ENCODE measurements at places on chromosomes 6 and 20.

GRCh38 chr20:44802702-44803101 lies 7.6 kb downstream of the RIMS4 start:
- no peak for DNase-seq

DNA sequence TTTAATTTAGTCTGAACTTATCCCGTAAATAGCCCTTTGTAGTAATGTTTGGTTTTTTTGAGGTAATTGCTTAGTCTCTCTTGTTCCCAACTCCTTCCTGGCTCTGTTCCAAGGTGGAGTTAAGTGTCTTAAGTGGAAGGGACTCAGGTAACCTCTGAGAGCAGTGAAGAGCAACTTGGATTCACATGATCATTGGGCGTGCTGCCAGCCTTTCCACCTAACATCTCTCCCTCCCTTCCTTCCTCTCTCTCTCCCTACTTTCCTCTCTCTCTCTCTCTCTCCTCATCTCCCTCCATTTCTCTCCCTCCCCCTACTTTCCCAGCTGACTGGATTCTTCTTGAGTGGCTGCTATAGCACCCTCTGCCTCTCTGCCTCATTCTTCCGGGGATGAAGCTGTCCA lies 232.9 kb upstream of the SASH1 start:
- no peak for DNase-seq

- DNase-seq: no peak
Measured at GRCh38 chr6:158040804-158041347, 59.2 kb downstream of the SYNJ2 start.

DNA sequence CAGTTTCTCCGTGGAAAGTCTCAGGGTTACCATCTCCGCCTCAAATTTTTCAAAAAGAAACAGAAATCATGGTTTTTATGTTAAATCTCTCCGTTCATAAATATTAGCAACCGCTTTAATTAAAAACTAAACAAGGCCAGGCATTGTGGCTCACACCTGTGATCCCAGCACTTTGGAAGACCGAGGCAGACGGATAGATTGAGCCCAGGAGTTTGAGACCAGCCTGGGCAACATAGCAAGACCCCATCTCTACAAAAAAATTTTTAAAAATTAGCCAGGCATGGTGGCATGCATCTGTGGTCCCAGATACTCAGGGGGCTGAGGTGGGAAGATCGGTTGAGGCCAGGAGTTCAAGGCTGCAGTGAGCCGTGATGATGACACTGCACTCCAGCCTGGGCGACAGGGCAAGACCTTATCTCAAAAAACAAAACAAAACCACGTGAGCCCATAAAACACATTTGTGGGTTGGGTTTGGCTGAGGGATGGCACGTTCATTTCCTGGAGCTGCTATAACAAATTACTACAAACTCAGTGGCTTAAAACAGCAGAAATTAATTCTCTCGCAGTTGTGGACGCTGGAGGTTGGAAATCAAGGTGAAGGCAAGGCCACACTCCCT lies 223.2 kb downstream of the ZNF217 start:
- no peak for DNase-seq

GRCh38 chr20:64077541-64077875 lies 1.8 kb downstream of the RGS19 start:
- DNase-seq: no peak

DNA sequence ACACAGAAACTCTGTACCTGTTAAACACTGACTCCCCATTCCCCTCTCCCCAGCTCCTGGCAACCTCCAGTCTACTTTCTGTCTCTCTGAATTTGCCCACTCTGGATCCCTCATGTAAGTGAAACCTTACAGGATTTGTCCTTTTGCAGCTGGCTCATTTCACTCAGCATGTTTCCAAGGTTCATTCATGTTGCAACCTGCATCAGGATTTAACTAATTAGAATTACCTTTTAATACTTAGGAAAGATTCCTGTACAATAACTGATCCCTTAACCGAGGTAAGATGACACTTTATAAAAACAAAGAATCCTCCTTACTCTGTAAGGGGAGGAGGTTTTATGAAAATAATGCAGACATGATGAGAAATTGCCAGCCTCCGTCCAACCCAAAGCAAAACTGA lies 113.1 kb upstream of the MTHFD1L start:
- DNase-seq: no peak

DNA sequence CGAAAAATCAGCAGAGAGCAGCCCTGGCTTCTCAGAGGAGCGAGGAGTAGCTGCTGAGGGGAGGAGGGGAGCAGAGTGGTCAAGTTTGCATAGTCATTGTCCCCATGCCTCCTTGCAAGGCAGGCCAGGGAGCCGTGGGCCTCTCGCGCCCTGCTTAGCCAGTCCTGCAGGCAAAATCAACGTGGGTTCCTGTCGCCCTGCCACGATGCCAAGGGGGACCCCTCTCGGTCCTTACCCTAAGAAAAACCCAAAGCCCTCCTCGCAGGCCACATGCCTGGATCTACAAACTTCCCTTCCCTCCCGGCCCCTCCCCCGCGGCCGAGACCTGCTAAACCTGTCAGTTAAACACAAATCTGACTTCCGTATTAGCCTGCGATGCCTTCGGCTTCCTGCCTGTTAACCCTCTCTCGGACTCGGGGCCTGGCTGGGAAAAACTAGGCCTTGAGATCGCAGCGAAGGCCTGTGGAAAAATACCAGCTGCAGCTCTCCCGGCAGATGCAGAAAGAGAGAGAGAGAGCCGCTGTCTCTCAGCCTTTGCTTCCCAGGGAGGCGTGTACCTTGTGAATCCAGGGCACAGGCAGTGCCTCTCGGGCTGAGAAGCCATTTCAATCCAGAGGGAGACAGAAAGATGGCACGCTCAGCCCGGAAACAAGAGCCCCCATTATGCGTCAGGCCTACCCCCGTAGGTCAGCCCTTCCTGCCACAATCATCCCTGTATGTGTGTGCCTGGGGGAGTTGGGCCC lies 968 bp upstream of the ZMYND8 start:
- DNase-seq: peak; percentile 90

GRCh38 chr20:58268936-58269619 lies 40.4 kb upstream of the RAB22A start:
- DNase-seq: no peak

- DNase-seq: no peak
Measured at GRCh38 chr6:57222743-57223077, 603 bp upstream of the RAB23 start.

DNA sequence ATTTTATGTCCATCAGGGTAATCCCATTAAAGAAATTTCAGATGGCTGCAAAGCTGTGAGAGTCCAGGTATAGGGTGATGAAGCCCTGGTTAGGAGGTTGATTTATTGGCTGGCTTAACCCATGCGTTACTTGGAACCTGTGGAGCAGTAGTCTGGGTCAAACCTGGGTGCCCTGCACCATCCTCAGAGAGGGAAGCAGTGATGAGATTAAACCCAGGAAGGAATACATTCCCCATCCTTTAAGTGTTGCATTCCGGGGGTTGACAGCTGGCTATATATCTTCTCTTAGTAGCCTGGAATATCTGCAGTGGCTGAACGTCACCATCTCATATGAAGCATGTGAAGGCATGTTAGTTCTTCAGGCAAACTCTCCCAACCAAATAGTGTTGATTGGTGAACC lies 44.9 kb upstream of the JAG1 start:
- no peak for DNase-seq

GRCh38 chr20:62826646-62827310 lies 9.9 kb downstream of the COL9A3 start:
- no peak for DNase-seq

- DNase-seq: no peak
Measured at GRCh38 chr6:169452117-169452868, 198.6 kb upstream of the THBS2 start.

All from RPMI8226 (cell line).